ENCODE measurements at places on chromosomes 6 and 20. TPM values are rescaled to one million over a fixed set of nuclear protein-coding genes. Genes with fewer than 3 reads are reported as not detected.

The CD83 gene
- 22.3 TPM for total RNA-seq

- DNase-seq, result no peak
These were observed 33.0 kb downstream of the CARMIL1 start for GRCh38 chr6:25312034-25312620.

GRCh38 chr20:48760403-48760983 lies 67.3 kb downstream of the PREX1 start:
- no peak for DNase-seq

DNA sequence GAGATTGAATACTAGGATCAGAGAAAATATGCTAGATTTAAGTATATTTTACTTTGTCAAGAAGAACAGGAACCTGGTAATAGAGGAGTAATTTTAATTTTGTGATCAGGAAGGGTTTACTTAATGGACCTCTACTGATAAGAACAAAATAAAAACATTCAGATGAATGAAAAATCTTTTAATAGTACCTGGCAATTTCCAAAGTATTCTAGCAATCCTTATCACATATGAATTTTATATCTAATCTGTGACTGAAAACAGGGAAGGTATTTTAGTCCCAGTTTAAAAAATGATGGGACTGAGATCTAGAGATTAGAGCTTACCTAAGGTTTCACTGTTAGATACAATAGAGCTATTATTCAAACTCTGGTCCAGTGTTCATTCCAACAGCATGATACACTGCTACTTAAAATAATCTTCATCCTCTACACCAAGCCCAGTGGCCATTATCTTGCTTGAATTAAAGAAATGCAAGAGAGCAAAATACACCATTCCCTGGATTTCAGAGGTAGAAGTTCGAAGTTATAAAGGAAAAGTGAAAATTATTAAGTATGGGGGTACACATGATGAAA lies 13.5 kb downstream of the SLC17A5 start:
- DNase-seq, result no peak

DNA sequence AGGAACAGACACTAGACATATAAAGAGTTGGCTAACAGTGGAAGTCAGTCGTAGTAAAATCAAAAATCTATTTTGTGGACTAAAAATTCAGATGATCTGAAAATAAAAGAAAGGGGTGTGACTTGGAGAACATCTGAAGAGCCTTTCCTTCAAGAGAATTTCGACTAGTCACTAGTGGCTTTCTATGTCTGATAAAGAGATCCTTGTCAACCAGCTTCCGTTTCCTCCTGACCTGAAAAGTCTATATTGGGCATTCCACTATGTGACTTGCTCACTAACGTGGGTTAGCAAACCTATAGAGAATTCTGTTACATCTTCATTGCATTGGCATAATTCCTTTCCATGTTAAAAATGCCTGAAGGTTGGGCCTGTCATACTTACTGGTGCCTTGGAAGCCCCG lies 25.9 kb downstream of the TRAF3IP2 start:
- DNase-seq, result no peak

- DNase-seq, result no peak
These were observed 2.0 kb downstream of the FIG4 start for GRCh38 chr6:109693111-109693510.

GRCh38 chr20:19456595-19457395 lies 244.4 kb downstream of the SLC24A3 start:
- no peak for DNase-seq

DNA sequence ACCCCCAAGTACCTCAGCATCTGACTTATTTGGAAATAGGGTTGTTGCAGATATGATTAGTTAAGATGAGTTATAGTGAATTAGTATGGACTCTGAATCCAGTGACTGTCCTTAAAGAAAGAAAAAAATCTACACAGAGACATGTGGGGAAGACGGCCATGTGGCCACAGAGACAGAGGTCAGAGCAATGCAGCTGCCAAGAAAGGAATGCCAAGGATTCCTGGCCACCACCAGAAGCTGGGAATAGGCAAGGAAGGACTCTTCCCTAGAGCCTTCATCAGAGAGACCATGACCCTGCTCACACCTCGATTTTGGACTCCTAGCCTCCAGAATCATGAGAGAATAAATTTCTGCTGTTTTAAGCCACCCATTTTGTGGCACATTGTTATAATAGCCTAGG lies 81.8 kb downstream of the FYN start:
- DNase-seq, result no peak

GRCh38 chr6:127367023-127367375 lies 23.6 kb upstream of the ECHDC1 start:
- DNase-seq, result no peak

DNA sequence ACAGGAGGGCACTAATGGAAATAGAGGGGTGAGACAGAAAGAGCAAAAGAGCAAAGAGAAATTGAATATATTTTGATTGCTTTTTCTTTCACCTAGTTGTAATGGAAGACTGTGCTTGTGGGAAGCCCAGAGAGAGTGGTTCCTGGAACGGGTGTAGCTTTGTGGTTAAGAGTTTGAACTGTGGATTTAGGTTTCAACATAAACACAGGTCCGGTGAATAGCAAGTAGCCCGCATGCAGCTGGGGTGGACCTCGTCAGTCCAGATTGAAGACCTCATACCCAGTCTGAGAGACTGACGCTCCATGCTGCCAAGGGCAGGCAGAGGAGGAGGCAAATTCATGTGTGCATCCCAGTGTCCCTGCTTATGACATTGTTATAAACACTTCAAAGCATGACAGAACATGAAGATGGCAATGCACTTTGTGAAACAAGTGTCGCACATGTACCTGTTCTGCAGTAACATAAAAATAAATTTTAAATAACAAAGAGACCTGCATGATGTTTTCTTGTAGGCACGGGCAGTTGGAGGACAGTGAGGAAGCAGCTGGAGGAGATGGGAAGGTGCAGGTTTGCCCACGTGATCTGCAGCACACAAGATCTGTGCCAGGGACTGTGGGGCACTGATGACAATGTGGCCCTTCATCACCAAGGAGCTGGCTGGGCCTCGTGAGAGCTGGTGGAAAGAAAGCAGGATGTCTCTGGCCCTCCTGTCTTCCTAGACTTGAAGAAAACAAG lies 220.5 kb upstream of the SSTR4 start:
- DNase-seq, result no peak

DNA sequence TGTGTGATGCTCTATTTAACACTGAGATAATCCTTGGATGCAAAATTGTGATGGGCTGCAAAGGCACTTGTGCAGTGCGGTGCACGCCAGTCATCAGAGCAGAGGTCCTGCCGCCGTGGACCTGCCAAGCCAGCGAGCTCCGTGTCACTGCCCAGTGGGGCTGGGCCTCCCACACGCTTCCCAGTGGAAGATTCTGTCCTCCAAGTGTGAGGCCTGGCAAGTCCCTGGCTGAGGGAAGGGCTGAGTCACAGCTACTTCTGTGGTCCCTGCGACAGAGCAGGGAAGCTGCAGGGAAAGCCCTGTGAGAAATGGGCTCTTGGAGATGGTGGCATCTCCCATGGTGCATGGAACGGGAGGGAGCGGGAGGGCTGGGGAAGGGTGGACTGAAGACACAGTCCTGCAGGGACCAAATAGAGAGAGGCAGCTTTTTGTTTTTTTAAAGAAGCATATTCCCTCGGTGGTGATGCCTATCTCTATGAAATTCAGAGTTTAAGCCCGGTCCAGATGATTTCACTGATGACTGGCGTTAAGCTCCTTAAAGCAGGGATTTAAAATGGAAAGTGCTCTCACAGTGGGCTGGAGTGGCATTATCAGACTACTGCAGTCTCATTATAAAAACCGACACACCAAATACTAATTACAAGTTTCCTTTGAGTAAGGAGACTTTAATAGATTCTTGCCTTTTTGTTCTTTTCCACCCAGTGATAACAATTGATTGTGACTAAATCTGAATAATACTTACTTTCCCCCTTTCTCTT lies 413.7 kb downstream of the QKI start:
- DNase-seq, result no peak

DNA sequence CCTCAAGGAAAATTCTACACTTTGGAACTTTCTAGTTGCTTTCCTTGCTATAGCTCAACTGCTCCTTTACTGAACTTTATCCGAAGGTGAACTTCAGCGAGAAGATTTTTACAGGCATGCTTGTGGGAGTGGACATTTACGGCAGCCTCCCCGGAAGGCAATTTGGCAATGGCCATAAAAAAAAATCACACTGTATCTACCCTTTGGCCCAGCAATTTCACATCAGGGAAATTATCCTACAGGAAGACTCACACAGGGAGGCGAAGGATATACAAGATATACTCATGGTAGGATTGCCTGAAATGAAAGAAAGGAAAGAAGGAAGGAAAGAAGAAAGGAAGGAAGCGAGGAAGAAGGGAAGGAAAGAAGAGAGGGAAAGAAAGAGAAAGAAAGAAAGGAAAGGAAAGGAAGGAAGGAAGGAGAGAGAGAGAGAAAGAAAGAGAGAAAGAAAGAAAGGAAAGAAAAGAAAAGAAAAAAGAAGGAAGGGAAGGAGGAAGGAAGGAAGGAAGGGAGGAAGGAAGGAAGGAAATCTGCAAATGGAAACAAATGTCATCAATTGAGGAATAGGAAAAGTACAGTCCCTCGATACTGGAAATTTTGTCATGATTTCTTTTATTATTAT lies 25.7 kb downstream of the OVOL2 start:
- no peak for DNase-seq

The FAM120B gene
- total RNA-seq, result 36.5 TPM

The PRR18 gene
- total RNA-seq, result not detected

DNA sequence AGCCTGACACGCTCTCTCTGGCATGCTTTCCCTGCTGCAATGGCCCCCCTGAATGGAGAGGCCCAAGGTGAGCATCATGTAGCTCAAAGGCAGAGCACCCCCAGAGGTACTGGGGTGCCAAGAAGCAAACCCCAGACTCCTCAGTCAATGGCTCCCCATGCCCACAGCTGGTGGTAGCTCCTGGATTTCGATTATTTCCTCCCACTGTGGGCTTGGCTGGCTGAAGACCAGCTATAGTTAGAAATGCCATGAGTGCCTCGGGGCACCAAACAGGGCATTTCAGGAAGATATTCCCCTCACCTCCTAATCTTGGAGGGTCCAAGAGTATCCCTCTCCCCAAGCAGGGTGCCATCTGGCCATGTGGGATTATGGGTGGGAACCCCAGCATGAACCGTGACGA lies 16.8 kb downstream of the MAP1LC3A start:
- no peak for DNase-seq

DNA sequence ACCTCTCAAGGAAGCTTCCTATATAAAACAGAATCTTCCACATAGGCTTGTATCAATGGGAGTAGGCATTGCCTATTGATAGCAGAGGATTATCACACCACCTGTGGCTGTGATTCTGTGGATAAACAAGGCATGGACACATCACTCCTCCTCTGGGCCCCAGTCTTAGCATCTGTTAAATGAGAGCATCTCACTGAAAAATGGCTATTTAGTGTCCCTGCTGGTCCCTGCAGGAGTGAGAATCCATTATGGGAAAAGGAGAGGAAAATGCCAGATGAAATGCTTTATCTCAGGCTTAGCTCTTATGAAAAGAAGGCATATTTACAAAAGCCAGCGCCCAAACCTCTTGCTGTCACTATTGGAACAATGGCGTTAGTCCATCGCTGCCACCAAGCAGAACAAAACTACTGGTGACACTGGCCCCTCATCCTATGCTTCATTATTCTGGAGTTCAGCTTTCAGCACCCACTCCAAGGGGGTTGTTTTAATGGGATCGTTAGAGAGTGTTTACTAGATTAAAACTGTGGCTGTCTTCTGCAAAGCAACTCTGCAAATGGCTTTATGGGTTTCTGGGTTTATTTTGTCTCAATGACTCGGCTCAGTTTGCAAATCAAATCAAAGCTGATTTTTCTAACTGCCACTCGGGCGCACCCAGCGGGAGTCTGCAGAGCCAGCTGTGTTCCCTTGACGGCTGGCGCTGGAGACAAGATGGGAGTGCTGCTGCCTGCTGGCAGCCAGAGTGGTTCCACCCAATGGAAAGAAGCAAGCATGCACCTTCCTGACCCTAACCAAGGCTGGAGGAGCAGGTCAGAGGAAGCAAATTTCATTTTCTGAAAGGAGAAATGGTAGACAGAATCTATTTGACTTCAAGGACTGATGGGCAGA lies 658.8 kb upstream of the CHD6 start:
- no peak for DNase-seq

GRCh38 chr6:10355115-10355702 lies 59.7 kb downstream of the TFAP2A start:
- DNase-seq, result no peak

The GMPR gene
- total RNA-seq, result 11.9 TPM

- no peak for DNase-seq
These were observed 14.0 kb upstream of the SCGN start for GRCh38 chr6:25637960-25638434.

The ANGPT4 gene
- total RNA-seq, result 0.27 TPM
